Psoas muscle (tissue), 8 donors: ENCODE measurements at places on chromosomes 11 and 22. TPM values are rescaled to one million over a fixed set of nuclear protein-coding genes. Genes with fewer than 3 reads are reported as not detected.

The DDI1 gene
- polyA plus RNA-seq, result not detected

The CREB3L1 gene
- 1.4 TPM for polyA plus RNA-seq

DNA sequence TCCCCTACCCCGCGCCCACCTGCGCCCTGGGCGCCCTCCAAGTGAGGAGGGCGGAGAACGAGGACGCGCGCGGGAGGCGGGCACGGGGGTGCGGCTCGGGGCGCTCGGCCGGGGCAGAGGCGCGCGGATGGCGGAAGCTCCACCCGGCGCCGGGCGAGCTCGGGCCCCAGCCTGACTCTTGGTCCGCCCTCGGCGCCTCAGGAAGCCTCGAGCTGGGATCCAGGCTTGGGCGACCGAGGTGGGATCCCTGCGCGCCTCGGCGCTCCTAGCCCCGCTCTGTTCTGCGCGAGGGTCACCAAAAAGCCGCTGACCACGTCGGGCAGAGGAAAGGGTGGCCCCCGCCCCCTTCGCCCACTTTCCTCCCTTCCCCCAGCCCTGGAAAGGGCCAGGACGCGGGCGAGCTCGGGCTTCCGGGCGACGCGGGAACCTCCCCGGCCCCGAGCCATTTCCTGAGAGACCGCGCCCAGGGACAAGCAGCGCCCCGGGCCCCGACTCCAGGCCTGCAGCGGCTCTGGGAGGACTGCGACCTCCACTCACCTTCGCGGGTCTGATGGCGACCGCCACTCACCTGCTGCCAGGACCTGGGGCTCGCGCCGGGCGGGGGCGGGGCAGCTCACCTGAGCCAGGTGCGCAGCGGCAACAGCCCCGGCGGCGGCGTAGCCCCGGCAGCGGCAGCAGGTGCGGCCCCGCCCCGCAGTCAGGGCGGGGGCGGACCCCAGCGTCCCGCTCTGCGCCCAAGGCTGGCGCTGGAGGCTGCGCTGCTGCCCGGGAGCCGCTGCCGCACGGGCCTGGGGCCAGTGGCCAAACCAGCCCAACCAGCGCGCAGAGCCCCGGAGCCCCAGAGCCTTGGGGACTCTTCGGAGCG lies 2.2 kb upstream of the SIGIRR start:
- peak overlapping the region; percentile 65 for H3K27ac ChIP-seq
- H3K4me3 ChIP-seq, result peak overlapping the region; percentile 64
- H3K36me3 ChIP-seq, result no peaks in the 10 kb centered on the region
- DNase-seq, result peak; percentile 56

- H3K4me3 ChIP-seq, result no peak overlapping the region
- no peak overlapping the region for H3K27ac ChIP-seq
- H3K4me1 ChIP-seq, result no peaks in the 10 kb centered on the region
- H3K27me3 ChIP-seq, result peaks cover 2% of the 10 kb centered on the region
These were observed 124.3 kb downstream of the TRIM29 start for GRCh38 chr11:120013325-120014250.

DNA sequence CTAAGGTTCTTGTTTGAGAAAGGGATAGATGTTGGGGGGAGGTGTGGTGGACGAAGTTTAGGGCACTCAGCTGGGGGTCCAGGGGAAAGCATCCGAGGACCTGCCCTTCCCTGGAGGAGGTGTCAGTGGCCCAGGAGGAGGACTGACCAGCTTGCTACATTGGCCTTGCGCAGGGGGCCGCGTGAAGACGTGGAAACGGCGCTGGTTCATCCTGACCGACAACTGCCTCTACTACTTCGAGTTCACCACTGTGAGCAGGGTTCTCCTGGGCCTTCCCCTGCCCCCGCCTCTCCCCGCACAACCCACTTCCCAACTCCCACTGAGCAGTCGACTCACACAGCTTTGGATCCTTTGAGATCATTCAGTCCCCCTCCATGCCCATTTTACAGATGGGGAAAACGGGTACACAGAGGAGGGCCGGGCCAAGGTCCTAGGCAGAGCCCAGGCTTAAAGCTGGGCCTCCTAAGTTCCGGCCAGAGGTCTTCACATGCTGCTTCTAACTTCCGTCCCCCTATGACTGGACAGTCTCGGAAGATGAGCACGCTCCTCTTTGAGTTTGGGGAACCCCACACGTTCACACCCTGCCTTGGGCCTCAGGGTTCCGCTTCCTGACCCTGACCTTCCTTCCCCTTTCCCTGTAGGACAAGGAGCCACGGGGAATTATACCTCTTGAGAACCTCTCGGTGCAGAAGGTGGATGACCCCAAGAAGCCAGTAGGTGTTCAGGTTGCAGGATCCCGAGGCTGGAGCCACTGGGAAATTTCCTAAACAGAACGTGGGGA lies 28.7 kb downstream of the CYTH4 start:
- no peaks in the 10 kb centered on the region for H3K36me3 ChIP-seq
- H3K27me3 ChIP-seq, result no peaks in the 10 kb centered on the region
- no peak overlapping the region for H3K4me3 ChIP-seq

GRCh38 chr11:9720290-9720630 lies 56.4 kb downstream of the SWAP70 start:
- no peak for DNase-seq
- peaks cover 5% of the 10 kb centered on the region for H3K36me3 ChIP-seq
- H3K27ac ChIP-seq, result peak overlapping the region; percentile 59

DNA sequence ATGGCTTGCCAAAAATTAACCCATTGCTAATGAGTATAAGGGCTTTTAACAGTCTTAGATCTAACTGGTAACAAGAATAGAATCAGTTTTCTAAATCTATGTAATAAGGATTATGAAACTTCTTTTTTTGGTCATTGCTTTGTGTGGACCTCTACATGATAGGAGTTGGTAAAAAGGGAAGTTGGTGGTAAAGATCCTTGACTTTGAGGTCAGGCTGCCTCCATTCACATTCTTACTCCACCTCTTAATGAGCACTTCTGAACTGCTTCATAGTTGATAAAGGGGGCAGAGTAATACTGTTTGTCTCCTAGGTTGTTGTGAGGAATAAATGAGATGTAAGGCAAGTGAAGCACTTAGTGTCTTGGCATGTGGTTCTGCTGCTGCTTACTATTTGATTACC lies 10.6 kb downstream of the EIF3M start:
- no peak overlapping the region for H3K27ac ChIP-seq
- H3K27me3 ChIP-seq, result no peaks in the 10 kb centered on the region
- H3K36me3 ChIP-seq, result peaks cover 24% of the 10 kb centered on the region

- H3K36me3 ChIP-seq, result no peaks in the 10 kb centered on the region
- H3K27me3 ChIP-seq, result peaks cover 3% of the 10 kb centered on the region
- H3K27ac ChIP-seq, result no peak overlapping the region
- DNase-seq, result no peak
- no peaks in the 10 kb centered on the region for H3K4me1 ChIP-seq
- H3K4me3 ChIP-seq, result no peak overlapping the region
These were observed 18.1 kb downstream of the MRGPRD start for GRCh38 chr11:68962527-68963250.

DNA sequence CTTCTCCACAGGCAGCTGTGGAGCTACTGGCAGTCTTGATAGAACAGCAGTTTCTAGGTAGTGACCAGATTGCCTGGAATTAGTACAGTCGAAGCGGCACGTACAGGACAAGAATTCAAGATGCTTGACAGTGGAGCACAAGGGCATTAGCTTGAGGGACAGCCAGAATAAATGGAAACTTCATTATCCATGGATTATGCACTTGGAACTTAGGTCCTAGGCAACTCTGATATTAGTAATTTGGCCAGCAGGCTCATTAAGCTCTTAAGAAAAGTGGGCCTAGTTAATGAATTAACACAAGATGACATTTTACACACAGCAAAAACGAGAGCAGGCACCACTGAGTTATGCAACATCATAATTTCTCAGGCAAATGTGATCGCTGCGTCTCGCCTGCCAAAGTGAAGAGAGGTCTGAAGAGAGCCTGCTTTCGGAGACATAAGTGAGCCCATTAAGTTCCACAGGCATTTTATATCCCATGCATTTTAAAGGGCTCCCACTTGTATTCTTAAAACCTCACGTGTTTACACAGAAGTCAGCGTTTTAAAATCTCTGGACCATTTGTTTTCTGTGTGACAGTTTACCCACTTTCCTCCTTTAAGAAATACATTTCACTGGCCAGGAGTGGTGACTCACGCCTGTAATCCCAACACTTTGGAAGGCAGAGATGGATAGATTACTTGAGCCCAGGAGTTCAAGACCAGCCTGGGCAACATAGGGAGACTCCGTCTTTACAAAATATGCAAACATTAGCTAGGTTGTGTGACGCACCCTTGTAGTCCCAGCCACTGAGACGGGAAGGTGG lies 66.2 kb downstream of the COMMD9 start:
- H3K27ac ChIP-seq, result no peak overlapping the region
- H3K4me1 ChIP-seq, result no peaks in the 10 kb centered on the region
- H3K36me3 ChIP-seq, result peaks cover 5% of the 10 kb centered on the region
- DNase-seq, result no peak

- H3K36me3 ChIP-seq, result no peaks in the 10 kb centered on the region
- DNase-seq, result peak; percentile 80
- no peak overlapping the region for H3K4me3 ChIP-seq
- H3K27ac ChIP-seq, result peak overlapping the region; percentile 69
These were observed 95.5 kb downstream of the RPL27A start for GRCh38 chr11:8777907-8778767.
